ENCODE measurements at places on chromosomes 4 and X.

- no peak for DNase-seq
Observed at GRCh38 chr4:24040811-24041210, 151.0 kb upstream of the PPARGC1A start.

DNA sequence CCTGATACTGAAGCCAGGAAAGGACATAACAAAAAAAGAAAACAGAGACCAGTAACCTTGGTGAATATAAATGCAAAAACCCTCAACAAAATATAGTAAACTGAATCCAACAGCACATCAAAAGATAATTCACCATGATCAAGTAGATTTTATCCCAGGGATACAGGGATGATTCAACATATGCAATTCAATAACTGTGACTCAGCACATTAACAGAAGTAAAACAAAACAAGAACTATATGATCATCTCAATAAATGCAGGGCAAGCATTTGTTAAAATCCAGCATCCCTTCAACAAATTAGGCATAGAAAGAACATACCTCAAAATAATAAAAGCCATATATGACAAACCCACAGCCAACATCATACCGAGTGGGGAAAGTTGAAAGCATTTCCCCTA, 112.0 kb downstream of the HHIP start:
- DNase-seq, result no peak

- no peak for DNase-seq
Observed at GRCh38 chr4:88758264-88758663, 60.6 kb upstream of the NAP1L5 start.

- DNase-seq, result peak; percentile 68
Observed at GRCh38 chrX:54358424-54359211, 772 bp upstream of the WNK3 start.

Data from urinary bladder (tissue), 4 donors.